ENCODE measurements at places on chromosomes 12 and 14. TPM values are rescaled to one million over a fixed set of nuclear protein-coding genes. Genes with fewer than 3 reads are reported as not detected.

PRB2 gene
- not detected for total RNA-seq

C12orf54 gene
- total RNA-seq = not detected

TMEM119 gene
- total RNA-seq = 0.77 TPM

TROAP gene
- total RNA-seq = 1.7 TPM

SYT10 gene
- total RNA-seq = not detected

SDR9C7 gene
- not detected for total RNA-seq

AQP6 gene
- total RNA-seq = not detected

PTPN6 gene
- 247 TPM for total RNA-seq

APOLD1 gene
- 4.3 TPM for total RNA-seq
